Stimulated activated CD8-positive, alpha-beta memory T cell treated with anti-CD3 and anti-CD28 coated beads, Interleukin-4, amount 100 ng/mL, for 1 hour (primary cell): ENCODE measurements at places on chromosomes 4 and X.

DNA sequence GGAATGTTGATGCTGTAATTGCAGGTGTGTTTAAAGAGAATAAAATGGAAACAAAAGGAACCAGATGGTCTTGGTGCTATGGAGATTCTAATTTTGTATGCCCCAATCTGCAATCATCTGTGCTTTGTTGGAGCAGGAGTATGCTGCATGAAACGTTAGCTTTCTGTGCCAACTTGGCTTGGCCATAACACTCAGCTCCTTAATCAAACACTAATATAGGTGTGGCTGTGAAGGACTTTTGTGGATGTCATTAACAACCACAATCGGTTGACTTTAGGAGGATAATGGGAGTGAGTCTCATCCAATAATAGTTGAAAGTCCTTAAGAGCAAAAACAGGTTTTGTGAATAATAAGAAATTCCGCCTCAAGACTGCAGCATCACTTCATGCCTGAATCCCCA is 399.2 kb downstream of the NLGN4X start:
- DNase-seq: no peak

- DNase-seq: no peak
Measured at GRCh38 chr4:141416677-141417363, 196.1 kb downstream of the ZNF330 start.

DNA sequence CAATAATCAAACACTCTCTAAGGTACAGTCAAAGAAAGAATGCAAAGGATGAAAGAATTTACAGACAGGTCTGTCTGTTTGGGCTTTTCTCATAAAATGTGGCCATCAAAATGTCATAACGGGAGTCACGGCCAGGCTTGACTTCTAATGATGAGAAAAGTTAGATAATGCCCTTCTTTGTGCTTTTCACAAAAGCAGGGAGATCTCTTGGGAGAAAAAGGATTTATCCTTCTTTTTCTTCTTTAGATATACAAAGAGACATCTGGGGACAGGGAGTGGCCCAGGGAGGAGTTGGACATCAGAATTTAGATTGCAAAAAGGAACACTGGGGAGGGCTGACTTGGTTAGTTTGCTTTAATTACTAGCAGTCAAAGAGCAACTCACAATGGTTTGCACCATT is 93.1 kb downstream of the SLC39A8 start:
- no peak for DNase-seq

- no peak for DNase-seq
Measured at GRCh38 chrX:150984169-150984824, 1.2 kb downstream of the HMGB3 start.

DNA sequence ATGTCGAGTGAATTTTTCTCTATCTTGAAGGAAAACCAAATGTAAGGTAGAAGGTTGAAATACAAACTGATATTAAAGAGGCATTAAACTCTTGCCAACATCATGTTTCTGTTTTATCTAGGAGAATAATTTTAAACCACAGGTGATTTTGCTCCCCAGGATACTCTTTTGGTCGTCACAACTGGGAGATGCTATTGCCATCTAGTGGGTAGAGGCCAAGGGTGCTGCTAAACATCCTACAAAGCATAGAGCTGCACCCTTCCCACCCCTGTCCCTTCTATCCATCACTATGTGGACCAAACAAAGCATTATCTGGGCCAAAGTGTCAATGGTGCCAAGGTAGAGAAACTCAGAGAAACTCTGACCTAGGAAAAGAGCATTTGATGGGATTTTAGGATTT is 154.6 kb upstream of the MAGEB2 start:
- no peak for DNase-seq

GRCh38 chrX:39310891-39311290 is 509.6 kb downstream of the MID1IP1 start:
- no peak for DNase-seq

GRCh38 chrX:11059933-11060332 is 51.2 kb upstream of the HCCS start:
- no peak for DNase-seq
